A673 (cell line): ENCODE measurements at places on chromosomes 12 and 14. TPM values are rescaled to one million over a fixed set of nuclear protein-coding genes. Genes with fewer than 3 reads are reported as not detected.

IFNG gene
- total RNA-seq, result not detected in 2 replicates

TMEM132D gene
- total RNA-seq, result not detected in 2 replicates

PTPRO gene
- total RNA-seq, result 2.8 and 3.8 TPM in 2 replicates

TMEM233 gene
- total RNA-seq, result 10.7 and 15.5 TPM in 2 replicates

IQSEC3 gene
- not detected in 2 replicates for total RNA-seq

TPPP2 gene
- total RNA-seq, result not detected in 2 replicates

DPPA3 gene
- not detected in 2 replicates for total RNA-seq

TEX52 gene
- total RNA-seq, result 0.44 TPM in 1 of 2 replicates, not detected in the other

MGP gene
- not detected in 2 replicates for total RNA-seq

GZMB gene
- total RNA-seq, result not detected in 2 replicates

FAM234B gene
- total RNA-seq, result 11.8 and 13.2 TPM in 2 replicates

MARS1 gene
- total RNA-seq, result 467 and 504 TPM in 2 replicates

GALNT9 gene
- 3.9 and 7.4 TPM in 2 replicates for total RNA-seq

HOXC10 gene
- 27.8 and 30.4 TPM in 2 replicates for total RNA-seq

PSEN1 gene
- total RNA-seq, result 38.7 and 41.9 TPM in 2 replicates

PROX2 gene
- total RNA-seq, result not detected in 2 replicates

STXBP6 gene
- total RNA-seq, result 5.3 and 6.2 TPM in 2 replicates

EML5 gene
- total RNA-seq, result 0.32 and 0.63 TPM in 2 replicates

RND1 gene
- 2.0 and 2.7 TPM in 2 replicates for total RNA-seq

SRRM4 gene
- total RNA-seq, result not detected in 2 replicates

SERPINA10 gene
- not detected in 2 replicates for total RNA-seq

LRIG3 gene
- 13.4 and 13.6 TPM in 2 replicates for total RNA-seq

ADAMTS20 gene
- total RNA-seq, result 0.17 and 0.28 TPM in 2 replicates

PMCH gene
- total RNA-seq, result not detected in 2 replicates

KRT79 gene
- total RNA-seq, result not detected in 2 replicates

CRACR2A gene
- total RNA-seq, result 0.13 TPM in 1 of 2 replicates, not detected in the other

LRRK2 gene
- 3.1 and 3.4 TPM in 2 replicates for total RNA-seq

FUT8 gene
- 11.0 and 11.6 TPM in 2 replicates for total RNA-seq

BCL11B gene
- 80.6 and 81.3 TPM in 2 replicates for total RNA-seq

OASL gene
- 0.70 and 0.73 TPM in 2 replicates for total RNA-seq

SELPLG gene
- total RNA-seq, result 0.34 and 0.35 TPM in 2 replicates

INHBE gene
- 0.62 and 0.94 TPM in 2 replicates for total RNA-seq

PTHLH gene
- total RNA-seq, result 1.5 and 2.4 TPM in 2 replicates

TAS2R46 gene
- 2.2 and 3.1 TPM in 2 replicates for total RNA-seq

GRIP1 gene
- total RNA-seq, result 1.9 and 3.6 TPM in 2 replicates

SOCS2 gene
- 1.3 and 1.6 TPM in 2 replicates for total RNA-seq

LTB4R2 gene
- total RNA-seq, result 7.6 and 9.0 TPM in 2 replicates

NFKBIA gene
- 69.9 and 73.9 TPM in 2 replicates for total RNA-seq

CNTN1 gene
- 0.90 and 1.5 TPM in 2 replicates for total RNA-seq

KRT73 gene
- not detected in 2 replicates for total RNA-seq

NELL2 gene
- 596 and 641 TPM in 2 replicates for total RNA-seq

MYL6B gene
- 180 and 181 TPM in 2 replicates for total RNA-seq
